Epithelial cell of prostate (primary cell): ENCODE measurements at places on chromosomes 5 and 9.
A peak's percentile ranks its signal among the peaks of the same experiment; 100 is the strongest.

DNA sequence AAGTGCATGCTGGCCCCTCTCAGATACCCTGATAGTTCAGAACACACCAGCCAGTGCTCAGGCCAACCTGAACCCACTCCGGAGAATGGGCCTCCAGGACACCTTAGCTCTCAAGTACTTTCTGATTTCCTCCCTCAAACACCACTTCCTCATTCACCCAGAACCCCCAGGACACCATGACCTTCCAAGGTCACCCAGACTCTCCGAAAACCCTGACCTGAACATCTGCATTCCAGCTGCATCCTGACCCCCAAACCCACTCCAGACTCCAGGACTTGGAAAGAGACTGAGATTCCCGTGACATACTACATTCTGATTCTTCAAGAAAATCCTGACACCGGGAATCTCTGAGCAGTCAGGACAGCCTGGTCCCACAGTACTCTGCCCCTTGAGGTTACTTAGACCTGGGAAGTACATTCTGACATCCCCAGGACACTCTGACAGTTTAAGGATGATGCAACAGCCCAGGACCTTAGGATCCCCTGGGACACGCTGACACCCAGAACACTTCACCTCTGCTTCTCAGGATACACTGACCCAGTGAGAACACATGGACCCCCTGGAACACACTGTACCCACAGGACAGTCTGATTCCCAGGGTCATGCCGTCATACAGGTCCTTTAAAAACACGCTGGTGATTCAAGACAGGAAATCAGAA, 747 bp upstream of the PROP1 start:
- no peak for DNase-seq

DNA sequence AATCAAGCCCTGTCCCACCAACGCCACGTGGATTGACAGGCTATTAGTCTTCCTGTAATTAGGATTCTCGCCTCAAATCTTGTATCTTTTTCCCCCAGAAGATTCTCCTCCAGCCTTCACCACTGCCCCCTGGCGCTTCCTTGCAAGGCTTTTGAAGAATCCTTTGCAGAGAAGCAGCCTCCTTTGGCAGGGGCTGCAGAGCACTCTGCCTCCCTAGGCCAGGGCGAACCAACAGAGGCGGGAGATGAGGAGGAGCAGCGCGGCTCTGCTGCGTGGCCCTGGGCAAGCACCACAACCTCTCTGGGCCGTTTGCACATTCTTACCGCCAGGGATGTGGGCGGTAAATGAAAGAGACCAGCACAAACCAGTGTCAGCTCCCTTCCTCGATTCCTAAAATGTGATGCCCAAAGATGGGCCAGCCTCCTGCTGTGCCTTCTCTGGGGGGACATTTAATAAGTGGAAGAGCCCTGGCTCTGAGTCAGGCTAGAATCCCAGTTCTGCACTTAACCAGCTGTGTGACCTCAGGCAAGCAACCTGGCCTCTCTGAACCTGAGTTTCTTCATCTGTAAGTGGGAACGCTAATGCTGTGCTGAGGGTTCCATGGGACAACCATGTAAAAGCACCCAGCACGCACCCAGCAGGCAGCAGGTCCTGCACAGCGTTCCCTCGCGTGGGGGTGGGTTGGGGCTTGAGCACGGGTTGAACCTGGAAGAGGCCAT, 128.6 kb downstream of the KCNIP1 start:
- no peak for DNase-seq

GRCh38 chr9:94865582-94866452, 139.3 kb downstream of the AOPEP start:
- DNase-seq = no peak

DNA sequence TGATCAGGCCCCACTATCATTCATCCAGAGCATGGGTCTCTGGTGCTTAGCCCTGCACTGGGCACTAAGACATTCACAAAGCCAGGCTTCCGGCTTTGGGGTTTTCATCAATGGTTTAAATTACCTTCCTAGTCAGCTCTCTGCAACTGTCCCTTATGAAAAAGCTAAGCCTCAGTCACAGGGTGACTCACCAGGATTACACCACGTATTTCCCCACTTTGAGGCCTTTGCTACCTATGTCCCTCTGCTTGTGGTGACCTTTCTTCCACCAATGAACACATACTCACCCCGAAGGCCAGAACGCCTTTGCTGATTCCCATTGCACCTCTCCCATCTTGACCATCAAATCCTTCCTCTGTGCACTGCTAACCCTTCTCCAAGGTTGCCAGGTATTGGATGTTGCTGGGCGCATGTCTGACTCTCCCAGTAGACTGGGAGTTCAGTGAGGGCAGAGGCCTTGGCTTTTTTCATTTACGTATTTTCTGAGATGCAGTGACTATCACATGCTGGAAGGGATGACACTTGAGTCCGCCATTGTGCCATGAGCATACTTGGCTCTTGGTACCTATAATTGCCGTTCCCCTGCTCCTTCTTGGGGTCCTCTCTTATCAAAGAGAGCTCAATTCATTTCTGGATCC, 58.7 kb upstream of the TNFSF8 start:
- DNase-seq = no peak

- DNase-seq = peak; percentile 60
These were observed 26.6 kb upstream of the OR2K2 start for GRCh38 chr9:111356481-111357244.

GRCh38 chr5:8493176-8493575, 624.2 kb downstream of the MTRR start:
- DNase-seq = no peak

DNA sequence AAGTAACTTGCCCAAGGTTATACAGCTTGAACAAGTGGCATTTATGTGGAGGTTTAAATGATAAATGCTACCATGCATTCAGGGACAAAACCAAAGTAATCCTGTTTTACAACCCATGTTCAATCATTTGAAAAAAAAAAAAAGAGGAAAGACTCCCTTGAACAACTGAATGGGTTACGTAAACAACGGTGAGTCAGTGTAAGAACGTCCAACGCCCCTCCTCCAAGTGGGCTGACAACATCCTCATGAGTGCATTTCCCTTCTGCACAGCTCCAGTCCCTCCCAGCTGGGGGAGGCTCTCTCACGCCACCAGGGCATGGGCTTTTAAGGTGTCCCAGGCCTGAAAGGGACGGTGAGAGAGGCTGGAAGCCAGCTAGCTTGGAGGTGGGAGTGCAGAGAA, 90.0 kb downstream of the PRRT1B start:
- peak; percentile 88 for DNase-seq

- DNase-seq = no peak
These were observed 39.6 kb downstream of the MACIR start for GRCh38 chr5:103298117-103298516.

DNA sequence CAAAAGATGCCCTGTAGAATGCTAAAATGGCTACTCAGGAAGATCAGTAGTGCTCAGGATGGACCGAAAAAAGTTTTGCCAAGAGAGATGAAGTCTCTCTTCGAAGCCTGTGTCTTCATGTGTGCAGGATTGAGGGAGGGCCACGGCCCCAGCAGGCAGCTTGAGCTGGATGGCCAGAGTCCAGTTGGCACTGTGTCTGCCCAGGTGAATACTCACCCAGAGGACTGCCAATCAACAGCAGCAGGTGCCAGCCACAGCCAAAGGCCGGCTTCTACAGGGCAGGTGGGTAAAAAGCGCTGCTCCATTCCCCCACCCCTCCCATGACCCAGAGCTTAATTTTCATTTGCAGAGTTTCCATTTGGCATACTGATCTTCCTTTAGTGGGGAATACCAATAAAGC, 287.9 kb upstream of the ZNF608 start:
- no peak for DNase-seq

GRCh38 chr5:84299959-84300358, 84.7 kb downstream of the EDIL3 start:
- DNase-seq = no peak
